Right ventricle myocardium inferior (tissue), 1 donor: ENCODE measurements at places on chromosomes 7 and 10. TPM values are rescaled to one million over a fixed set of nuclear protein-coding genes. Genes with fewer than 3 reads are reported as not detected.

GRCh38 chr10:74177140-74177677 is 26.2 kb downstream of the ADK start:
- DNase-seq: no peak

- no peak for DNase-seq
These were observed 507.3 kb upstream of the GALNT17 start for GRCh38 chr7:70624500-70625103.

The CCDC146 gene
- 11.0 TPM for total RNA-seq

The MTERF1 gene
- total RNA-seq: 9.9 TPM
